ENCODE measurements at places on chromosomes 4 and X. TPM values are rescaled to one million over a fixed set of nuclear protein-coding genes. Genes with fewer than 3 reads are reported as not detected.

DNA sequence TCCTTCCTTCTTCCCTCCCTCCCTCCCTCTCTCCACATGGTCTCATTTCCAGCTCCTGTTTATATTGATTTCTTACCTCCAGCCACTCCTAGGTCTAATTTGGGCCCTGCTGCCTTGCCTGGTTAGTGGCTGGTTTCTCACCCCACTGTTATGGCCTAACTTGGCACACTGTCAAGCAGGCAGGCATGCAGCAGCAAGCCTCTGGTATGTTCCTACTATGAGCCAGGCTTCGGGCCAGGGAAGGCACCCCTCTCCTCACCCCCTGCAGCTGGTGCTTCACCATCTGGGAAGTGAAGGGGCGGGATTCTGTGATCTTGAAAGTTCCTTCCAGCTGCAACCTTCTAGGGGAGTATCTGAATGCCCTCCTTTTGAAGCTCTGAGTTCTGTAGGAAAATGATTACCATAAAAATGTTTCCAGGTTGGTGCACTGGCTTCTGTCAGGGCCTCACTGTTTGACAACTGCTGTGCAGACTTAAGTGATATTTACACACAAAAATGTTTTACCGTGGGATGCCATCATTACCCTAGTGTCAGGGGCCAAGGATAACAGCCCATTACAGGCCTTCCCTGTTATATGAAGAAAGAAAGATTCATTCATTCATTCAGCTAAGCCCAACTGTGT, 10.1 kb upstream of the VMA21 start:
- no peak for DNase-seq

DNA sequence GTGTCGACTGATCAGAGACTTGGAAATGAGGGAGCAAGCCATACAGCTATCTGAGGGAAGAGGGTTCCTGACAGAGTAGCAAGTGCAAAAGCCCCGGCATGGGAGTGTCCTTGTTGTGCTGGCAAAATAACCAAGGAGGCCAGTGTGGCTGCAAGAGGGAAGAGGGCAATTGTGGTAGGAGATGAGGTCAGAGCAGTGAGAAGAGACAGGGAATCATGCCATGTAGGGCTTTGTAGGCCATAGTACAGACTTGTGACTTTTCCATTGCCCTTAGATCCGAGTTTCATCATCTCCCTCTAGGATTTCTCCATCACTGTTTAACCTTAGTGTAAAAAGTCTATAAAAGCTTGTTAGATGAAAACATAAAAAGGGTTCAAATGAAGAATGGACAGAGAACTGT, 76.2 kb downstream of the DOCK11 start:
- no peak for DNase-seq

- DNase-seq: no peak
These were observed 1.4 kb upstream of the C4orf50 start for GRCh38 chr4:6019316-6020263.

The ARHGAP6 gene
- 45.5 TPM for total RNA-seq

The SPANXD gene
- not detected for total RNA-seq

The CNKSR2 gene
- 8.4 TPM for total RNA-seq

Measured in omental fat pad (tissue), 4 donors.